ENCODE measurements at places on chromosomes 11 and 22.

DNA sequence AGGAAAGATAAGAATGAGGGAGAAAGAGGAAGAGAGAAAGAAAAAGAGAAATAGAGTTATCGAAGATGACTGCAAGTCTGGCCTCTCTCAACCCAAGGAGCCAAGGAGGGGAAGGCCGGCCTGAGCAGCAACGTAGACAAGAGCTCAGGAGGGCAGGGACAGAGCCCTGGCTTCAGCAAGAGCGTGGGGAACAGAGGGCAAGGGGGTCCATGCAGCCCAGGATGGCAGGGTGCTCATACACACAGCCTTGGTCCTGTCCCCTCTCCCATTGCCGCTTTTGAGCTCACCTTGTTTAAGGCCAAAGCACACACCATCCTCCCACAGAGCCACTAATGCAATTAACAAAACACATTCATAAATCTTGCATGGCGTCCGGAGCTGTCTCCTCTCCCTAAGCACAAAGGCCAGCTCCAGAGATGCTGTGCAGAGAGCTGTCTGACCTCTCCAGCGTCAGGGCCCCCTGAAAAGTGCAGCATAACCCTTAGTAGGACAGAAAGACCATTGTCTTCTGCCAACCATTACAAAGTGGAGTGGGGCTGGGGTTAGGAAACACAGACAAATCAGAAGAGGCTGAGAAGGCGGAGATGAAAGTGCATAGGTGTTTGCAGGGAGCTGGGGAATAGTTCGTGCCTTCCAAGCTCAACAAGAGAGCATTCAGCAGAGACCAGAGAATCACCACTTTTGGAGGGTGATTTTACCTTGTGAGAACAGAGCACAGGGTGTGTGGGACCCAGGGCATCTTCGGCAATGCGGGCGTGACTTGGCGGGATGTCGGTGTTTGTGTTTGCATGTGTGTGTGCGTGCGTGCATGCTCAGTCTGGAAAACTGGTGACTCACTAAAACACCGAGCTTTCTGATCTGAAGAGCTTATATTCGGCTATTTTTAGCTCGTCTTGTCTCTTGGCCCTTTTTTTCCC, 28.2 kb upstream of the JAM3 start:
- peak; percentile 65 for DNase-seq

GRCh38 chr11:71311928-71312510, 59.6 kb upstream of the SHANK2 start:
- DNase-seq: no peak

GRCh38 chr11:20060647-20061205, 99.5 kb downstream of the DBX1 start:
- no peak for DNase-seq

DNA sequence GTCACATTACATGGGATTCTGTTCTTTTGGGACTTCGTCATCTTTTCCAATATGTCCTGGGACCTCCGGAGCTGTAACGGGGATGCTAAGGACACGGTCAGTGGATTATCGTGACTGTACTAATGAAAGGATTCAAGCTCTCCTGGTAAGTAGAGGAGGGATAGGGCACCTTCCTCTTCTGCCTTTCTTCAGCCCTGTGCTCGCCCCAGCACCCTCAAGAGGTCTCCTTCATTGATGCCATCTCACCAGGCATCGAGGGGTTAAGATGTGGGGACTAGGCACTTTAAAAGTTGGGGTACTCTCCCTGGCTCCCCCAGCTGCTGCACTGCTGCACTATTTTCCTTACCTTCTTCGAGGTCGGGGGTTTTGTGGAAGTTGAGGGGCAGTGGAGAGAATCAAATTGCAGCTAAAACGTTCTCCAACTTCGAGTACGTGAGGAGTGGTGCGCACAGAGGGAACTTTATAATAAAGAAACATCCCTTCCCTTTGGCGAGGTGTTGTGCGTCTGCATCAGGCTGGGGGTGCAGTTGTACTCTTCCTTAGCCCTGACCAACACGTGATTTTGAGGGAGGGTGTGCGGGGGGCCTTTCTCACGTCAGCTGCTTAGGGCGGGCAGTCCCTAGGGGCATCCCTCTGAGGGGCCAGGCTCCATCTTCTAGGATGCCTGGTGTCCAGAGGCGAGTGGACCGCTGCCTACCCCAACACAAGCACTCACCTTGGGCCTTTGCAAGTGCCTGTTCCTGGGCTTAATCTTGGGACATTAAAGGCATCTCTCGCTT, 96.1 kb downstream of the GRAMD1B start:
- DNase-seq: no peak

- peak; percentile 67 for DNase-seq
These were observed 23.2 kb upstream of the BIRC3 start for GRCh38 chr11:102293873-102294601.

DNA sequence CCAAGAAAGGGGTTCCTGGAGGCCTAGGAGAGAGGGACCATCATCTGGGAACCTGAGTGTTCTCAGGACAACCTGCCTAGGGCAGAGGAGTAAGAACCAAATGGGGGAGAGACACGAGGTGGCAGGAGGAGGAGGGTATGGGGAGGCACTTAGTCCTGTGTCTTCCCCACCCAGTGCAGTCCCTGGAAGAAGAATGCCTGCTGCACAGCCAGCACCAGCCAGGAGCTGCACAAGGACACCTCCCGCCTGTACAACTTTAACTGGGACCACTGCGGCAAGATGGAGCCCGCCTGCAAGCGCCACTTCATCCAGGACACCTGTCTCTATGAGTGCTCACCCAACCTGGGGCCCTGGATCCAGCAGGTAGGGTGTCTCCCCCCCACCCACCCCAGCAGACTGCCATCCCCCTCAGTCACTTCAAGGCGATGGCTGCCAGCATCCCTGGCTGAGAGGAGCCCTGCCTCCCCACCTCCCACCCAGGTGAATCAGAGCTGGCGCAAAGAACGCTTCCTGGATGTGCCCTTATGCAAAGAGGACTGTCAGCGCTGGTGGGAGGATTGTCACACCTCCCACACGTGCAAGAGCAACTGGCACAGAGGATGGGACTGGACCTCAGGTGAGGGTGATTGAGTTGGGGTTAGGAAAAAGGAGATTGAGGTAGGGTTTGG, 3.7 kb upstream of the INPPL1 start:
- DNase-seq: no peak

- DNase-seq: no peak
These were observed 57.9 kb downstream of the TRIM29 start for GRCh38 chr11:120079750-120080610.

- no peak for DNase-seq
These were observed 11.0 kb downstream of the OR51E1 start for GRCh38 chr11:4654635-4655369.

- peak; percentile 30 for DNase-seq
These were observed 71.1 kb upstream of the WNT7B start for GRCh38 chr22:46047841-46048595.

GRCh38 chr11:6319001-6319703, 1.1 kb downstream of the CAVIN3 start:
- peak; percentile 62 for DNase-seq

- peak; percentile 87 for DNase-seq
These were observed 102.7 kb downstream of the MRTFA start for GRCh38 chr22:40533712-40534378.

GRCh38 chr11:10937385-10937771, 79.5 kb upstream of the ZBED5 start:
- no peak for DNase-seq

DNA sequence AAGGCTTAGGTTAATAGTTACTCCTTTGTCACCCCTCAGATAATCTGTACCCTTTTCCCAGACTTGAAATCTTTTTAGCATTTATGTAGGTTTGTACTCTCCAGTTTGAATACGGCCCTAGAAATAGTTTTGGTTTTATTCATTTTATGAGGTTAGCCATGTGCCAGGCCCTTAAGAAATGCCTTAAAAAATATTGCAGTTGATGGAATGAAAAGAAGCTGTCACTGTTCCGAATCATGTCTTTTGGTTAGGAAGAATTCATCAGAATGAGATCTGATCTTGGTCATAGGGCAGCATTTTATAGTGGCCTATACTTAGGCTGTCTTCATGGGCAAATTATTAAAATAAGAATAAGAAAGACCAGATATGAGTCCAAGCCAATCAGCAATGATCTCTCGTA, 14.8 kb upstream of the PRSS23 start:
- peak; percentile 73 for DNase-seq

GRCh38 chr11:20013346-20014066, 146.8 kb downstream of the DBX1 start:
- no peak for DNase-seq

DNA sequence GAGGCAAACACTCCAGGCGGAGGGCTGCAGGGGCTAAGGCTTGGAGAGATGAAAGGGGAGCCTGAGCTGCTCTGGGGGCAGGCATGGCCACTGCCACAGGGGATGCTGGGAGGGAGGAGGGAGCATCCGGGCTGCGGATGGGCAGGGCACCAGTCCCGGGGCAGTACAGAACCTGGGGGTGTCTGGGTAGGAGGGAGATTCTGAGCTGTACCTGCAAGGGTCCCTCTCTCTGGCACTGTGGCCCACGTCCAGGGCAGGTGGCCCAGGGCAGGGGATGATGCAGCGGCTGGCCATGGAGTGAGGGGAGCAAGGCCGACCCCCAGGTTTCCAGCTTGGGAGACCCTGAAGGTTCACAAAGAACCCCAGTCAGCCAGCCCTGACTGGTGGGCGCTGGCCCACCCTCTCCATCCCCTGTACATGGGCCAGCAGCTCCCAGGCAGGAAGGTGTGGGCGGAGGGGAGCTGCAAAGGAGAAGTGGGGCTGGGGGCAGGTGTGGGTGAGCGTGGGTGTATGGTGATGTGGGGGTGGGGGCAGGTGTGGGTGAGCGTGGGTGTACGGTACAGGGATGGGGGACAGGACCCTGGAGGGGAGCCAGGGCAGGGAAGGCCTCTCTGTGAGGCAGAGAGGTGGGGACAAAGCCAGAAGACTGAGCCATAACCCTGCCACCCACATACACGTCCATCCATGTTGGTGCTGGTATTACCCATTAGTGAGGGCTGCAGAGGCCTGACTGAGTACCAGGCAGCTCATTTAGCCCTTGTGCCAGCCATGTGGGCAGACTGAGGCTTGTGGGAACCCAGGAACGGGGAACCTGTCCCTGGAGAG, 2.2 kb upstream of the TNFRSF13C start:
- no peak for DNase-seq

DNA sequence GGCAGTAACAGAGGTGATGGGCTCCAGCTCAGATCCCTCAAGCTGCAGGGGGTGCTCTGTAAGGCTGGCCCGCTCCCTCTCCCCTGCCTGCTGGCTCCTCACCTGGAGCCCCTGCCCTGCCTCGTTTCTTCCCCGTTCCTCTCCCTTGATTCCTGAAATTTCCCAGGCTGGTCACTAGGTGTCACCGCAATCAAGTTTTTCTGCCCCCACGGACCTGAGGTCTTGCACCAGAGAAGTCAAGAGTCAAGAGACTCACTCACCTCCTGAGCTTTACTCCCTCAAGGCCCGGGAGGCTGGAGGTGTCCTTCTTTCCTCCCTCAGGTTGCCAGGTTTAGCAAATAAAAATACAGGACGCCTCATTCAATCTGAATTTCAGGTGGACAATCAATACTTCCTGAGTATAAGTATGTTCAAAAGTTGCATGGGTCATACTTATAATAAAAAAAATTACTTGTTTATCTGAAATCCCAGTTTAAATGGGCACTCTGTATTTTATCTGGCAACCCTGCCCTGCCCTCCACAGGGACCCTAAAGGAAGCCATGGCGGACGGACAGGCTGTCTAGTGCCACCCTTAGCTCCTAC, 69.2 kb downstream of the SCUBE1 start:
- DNase-seq: peak; percentile 52

DNA sequence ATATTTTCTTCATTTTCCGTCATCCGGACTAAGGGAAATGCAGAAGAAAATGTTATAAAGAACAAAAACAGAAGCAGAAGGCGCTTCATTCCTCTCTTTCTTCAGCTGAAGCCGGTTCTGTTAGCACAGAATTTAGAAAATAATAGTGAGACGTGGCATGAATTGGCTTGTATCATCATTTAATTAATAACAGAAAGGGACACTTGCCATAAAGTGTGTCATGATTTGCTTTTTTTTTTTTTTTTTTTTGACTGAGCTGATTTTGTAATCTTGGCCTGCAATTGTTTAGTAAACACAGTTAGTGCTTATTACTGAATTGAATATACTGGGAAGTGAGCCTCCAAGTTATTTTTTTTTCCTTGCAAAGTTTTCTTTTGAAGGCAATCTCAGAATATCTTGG, at the start of gene MMP27:
TSS of gene MMP27 (minus strand) at position 144 of the 400 bp plus-strand sequence. CDS start at position 89, 55 bp downstream.
- no peak for DNase-seq

GRCh38 chr11:79971255-79971654, 530.4 kb upstream of the TENM4 start:
- no peak for DNase-seq

Data from fibroblast of skin of back (primary cell).